WTC11 (cell line): ENCODE measurements at places on chromosomes 4 and X. TPM values are rescaled to one million over a fixed set of nuclear protein-coding genes. Genes with fewer than 3 reads are reported as not detected.

The RPS6KA6 gene
- 13.1 to 14.8 TPM (median 13.3 TPM) in 3 replicates for total RNA-seq

The SPANXC gene
- not detected in 3 replicates for total RNA-seq

The CD38 gene
- 0.17 to 0.39 TPM (median 0.37 TPM) in 3 replicates for total RNA-seq

The VEGFC gene
- 0.61 to 1.1 TPM (median 0.71 TPM) in 3 replicates for total RNA-seq

The TLL1 gene
- total RNA-seq: 0.46 to 0.98 TPM (median 0.63 TPM) in 3 replicates

The P2RY4 gene
- total RNA-seq: 0.11 to 0.16 TPM in 2 of 3 replicates, not detected in the other

DNA sequence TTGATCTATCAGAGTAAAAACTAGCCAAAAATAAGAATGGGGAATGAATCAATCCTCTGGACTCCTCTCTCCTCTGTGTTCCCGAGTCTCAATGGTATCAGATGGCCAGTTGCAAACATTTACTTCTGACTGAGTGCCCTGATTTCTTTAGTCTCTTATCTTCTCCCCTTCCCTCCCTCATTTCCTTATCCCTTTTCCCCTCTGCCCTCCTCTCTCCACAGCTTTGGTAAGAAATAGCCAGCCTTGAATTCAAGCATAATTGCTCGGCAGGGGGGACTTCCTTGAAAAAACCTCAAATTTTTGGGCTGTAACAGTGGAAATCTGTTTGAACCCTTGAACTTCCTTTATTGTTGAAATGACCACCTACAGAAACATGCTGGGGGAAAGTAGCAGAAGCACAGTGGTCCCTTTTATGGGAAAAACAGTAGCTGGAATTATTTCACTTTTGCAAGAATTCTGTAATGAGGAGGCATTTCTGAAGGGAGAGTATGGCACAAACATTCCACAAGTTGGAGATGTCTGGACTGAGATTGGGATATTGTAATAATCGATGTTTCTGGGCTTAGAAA is 40.3 kb downstream of the NHS start:
- H3K4me3 ChIP-seq: peak overlapping the region; percentile 35
- H3K4me1 ChIP-seq: peaks cover 53% of the 10 kb centered on the region
- no peaks in the 10 kb centered on the region for H3K36me3 ChIP-seq
- no peaks in the 10 kb centered on the region; the same call in 1 of the 2 replicates for H3K27me3 ChIP-seq
- H3K27ac ChIP-seq: peak overlapping the region; percentile 54; the same call in 1 of the 2 replicates

DNA sequence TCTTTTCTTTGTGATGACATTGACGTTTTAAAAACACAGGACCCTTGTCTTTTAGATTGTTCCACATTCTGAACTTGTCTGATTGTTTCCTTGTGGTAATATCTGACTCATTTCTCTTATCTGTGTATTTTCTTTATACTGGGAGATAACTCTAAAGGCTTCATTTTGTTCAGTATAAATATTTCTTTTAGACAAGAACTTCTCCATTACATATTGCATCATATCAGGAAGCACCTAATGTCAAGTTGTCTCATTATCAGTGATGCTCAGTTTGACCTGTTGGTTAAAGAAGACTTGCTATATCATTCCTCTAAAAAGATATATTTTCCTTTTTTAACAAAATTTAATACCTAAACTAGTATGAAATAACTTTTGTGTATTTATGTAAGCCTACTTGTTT is 152.3 kb upstream of the BMP3 start:
- no peak for DNase-seq
- H3K27ac ChIP-seq: no peak overlapping the region
- H3K4me1 ChIP-seq: peaks cover 5% of the 10 kb centered on the region
- no peaks in the 10 kb centered on the region; the same call in 1 of the 2 replicates for H3K27me3 ChIP-seq

DNA sequence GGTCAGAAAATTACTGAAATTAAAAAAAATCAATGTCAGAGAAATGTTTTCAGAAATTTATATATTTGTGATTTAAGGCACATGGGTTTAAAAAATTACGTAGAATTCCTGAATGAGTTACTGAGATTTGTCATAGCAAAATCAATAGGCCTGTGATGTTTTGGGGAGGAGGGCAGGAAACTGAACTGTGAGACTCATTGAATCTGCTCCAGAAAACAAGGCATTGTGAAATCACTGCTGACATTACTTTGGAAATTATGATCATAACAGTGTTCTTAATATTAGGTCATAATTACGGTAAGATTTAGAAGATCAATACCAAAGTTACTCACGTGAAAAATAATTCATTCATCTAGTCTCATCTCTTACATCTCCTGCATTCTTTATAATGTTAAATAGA is 5.3 kb downstream of the FGF5 start:
- no peaks in the 10 kb centered on the region for H3K36me3 ChIP-seq
- no peak overlapping the region for H3K27ac ChIP-seq
- H3K27me3 ChIP-seq: peaks cover 64% of the 10 kb centered on the region

- no peaks in the 10 kb centered on the region for H3K4me1 ChIP-seq
- H3K4me3 ChIP-seq: no peak overlapping the region
- H3K27ac ChIP-seq: no peak overlapping the region
- no peaks in the 10 kb centered on the region for H3K36me3 ChIP-seq
Measured at GRCh38 chrX:30521440-30522182, 56.0 kb downstream of the TASL start.

DNA sequence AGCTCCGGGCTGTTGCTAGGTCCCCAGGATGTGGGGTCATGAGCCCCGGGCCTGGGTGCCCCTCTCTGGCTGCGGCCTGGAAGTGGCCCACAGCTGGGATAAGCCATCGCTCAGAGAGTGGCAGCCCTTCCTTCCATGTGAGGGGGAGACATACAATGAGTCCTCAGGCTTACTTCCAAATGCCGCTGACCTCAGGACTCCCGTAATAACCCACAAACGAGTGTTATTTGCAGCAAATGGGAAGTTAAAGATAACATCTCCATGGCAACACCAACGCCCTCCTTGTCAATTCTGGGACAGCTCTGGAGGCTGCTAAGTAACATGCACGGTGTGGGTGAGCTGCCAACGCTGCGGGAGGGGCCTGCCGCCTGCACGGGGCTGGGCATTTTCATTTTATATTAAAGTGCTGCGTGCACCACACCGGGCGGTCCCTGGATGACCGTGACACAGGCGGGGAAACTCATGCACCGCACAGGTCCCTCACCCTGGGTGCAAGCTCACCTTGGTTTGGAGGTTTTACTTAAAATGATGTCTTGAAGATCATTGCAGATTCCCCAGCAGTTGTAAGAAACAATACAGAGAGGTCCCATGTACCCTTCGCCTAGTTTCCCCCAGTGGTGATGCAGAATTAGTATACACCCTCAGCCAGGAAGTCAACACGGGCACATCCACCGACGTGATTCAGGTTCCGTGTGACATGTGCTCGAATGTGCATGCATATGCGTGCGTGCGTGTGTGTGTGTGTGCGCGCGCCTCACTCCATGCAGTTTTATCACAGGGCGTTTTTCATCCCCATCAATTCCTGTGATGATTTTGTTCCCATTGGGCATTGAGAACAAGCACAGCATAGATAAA is 79.4 kb downstream of the ABLIM2 start:
- no peak overlapping the region for H3K27ac ChIP-seq
- H3K36me3 ChIP-seq: no peaks in the 10 kb centered on the region
- no peak for DNase-seq
- no peak overlapping the region for H3K4me3 ChIP-seq

GRCh38 chr4:185729391-185729804 is 82.6 kb downstream of the SORBS2 start:
- no peak for DNase-seq
- peaks cover 32% of the 10 kb centered on the region for H3K4me1 ChIP-seq
- peak overlapping the region; percentile 81 for H3K27ac ChIP-seq
- no peak overlapping the region for H3K4me3 ChIP-seq
- H3K27me3 ChIP-seq: no peaks in the 10 kb centered on the region

- peaks cover 12% of the 10 kb centered on the region for H3K36me3 ChIP-seq
- H3K4me1 ChIP-seq: peaks cover 19% of the 10 kb centered on the region
- H3K4me3 ChIP-seq: no peak overlapping the region
- H3K27me3 ChIP-seq: no peaks in the 10 kb centered on the region; the same call in 1 of the 2 replicates
- no peak for DNase-seq
- H3K27ac ChIP-seq: no peak overlapping the region
Measured at GRCh38 chr4:122747883-122748282, 15.4 kb downstream of the BBS12 start.

DNA sequence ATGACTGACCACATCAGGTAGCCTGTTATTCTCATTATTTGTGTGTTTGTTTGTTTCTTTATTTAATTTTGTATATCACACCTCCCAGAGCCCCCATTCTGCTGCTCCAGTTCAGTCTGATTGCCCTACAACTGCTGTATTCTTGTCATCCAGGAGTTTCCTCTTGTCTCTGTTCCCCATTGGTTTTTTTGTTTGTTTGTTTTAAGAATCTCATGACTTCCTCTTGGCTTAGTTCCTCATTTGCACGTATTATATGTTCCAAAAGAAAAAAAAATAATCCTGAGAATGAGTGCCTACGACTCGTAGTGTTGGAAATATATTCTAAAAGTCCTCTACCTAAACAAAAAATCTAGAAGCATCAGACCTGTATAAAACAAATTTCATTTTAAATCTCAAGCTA is 142.3 kb upstream of the SLIT2 start:
- H3K4me1 ChIP-seq: no peaks in the 10 kb centered on the region
- no peak overlapping the region for H3K27ac ChIP-seq
- H3K27me3 ChIP-seq: no peaks in the 10 kb centered on the region
- DNase-seq: no peak
- no peak overlapping the region for H3K4me3 ChIP-seq
- H3K36me3 ChIP-seq: no peaks in the 10 kb centered on the region

DNA sequence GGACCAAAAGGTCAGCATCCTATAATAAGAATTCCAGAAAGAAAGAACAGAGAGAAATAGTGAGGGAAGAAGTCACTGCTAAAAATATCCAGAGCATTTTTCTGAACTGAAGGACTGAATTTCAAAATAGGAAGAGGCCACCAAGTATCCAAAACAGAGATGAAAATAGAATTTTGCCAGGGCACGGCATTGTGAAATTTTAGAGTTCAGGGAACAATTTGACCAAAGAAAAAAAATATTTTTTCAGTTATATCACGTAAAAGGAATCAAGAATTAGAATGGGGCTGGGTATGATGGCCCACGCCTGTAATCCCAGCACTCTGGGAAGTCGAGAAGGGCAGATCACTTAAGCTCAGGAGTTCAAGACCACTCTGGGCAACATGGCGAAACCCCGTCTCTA is 65.4 kb downstream of the FGFBP1 start:
- no peak overlapping the region for H3K4me3 ChIP-seq
- peaks cover 9% of the 10 kb centered on the region for H3K36me3 ChIP-seq
- no peak overlapping the region for H3K27ac ChIP-seq
- no peaks in the 10 kb centered on the region for H3K4me1 ChIP-seq
- no peak for DNase-seq

GRCh38 chr4:124964251-124964650 is 251.7 kb upstream of the ANKRD50 start:
- H3K4me3 ChIP-seq: no peak overlapping the region
- DNase-seq: no peak
- peaks cover 7% of the 10 kb centered on the region; the same call in 1 of the 2 replicates for H3K27me3 ChIP-seq
- no peak overlapping the region for H3K27ac ChIP-seq
- no peaks in the 10 kb centered on the region for H3K4me1 ChIP-seq

DNA sequence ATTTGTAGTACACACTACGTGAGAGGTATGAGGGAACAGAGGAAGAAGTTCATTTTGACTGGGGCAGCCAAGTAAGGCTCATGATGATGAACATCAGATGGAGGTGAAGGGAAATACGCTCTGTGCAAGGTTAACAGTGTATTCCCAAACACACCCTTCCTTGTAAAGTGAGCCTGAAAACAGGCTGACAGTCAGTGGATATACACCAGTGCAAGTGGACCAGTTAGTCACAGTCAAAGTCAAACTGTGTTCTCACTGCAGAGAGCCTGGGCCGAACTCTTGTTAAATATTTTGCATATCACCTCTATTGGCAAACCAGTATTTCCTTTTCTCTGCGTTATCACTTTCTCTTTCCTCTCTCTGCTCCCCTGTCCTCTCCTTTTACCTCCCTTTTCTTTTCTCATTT is 23.4 kb upstream of the RHOH start:
- 0 out of 2 replicates have a peak overlapping the region, but pooled peaks have one; percentile 35 for H3K27ac ChIP-seq
- no peak for DNase-seq
- H3K36me3 ChIP-seq: no peaks in the 10 kb centered on the region
- H3K4me3 ChIP-seq: no peak overlapping the region
- H3K27me3 ChIP-seq: no peaks in the 10 kb centered on the region
- peaks cover 22% of the 10 kb centered on the region for H3K4me1 ChIP-seq

DNA sequence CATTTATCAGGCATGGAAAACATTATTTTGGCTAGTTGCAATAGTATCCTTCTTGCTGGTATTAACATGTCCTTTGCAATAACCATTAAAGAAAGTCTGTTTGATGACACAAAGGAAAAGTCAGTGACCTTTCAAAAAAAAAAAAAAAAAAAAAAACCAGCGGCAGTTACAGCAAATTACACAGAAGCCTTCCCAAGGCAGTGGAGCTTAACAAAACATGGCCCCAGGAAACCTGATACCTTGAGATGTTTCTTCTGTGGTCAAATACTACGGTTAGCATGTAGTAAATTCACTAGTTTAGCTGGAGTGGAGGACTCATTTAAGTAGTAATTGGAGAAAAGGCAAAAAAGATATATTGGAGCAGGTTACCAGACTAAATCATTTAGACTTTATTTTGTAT is 359.1 kb downstream of the DACH2 start:
- H3K4me3 ChIP-seq: no peak overlapping the region
- no peak overlapping the region for H3K27ac ChIP-seq
- no peak for DNase-seq
- H3K27me3 ChIP-seq: no peaks in the 10 kb centered on the region
- H3K4me1 ChIP-seq: peaks cover 8% of the 10 kb centered on the region
- no peaks in the 10 kb centered on the region for H3K36me3 ChIP-seq

DNA sequence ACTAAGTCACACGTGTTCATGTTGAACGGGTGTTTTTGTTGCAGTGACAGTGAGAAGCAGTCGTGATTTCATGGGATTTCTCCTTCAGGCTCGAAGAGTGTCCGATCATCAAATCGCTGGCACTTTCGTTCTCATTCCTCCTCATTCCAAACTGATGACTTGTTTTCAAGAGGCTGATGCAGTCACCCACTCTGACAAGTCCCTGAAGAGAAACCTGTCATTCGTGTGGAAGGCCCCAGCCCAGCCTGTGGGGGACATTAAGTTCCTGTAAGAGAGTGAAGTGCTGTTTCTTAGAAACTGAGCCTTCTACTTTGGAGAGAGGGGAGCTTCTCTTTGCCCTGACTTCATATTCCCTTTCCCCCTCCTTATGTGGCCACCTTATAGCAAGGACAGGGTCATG is 8.0 kb downstream of the REELD1 start:
- H3K4me3 ChIP-seq: no peak overlapping the region
- H3K27ac ChIP-seq: no peak overlapping the region
- no peaks in the 10 kb centered on the region for H3K4me1 ChIP-seq
- H3K36me3 ChIP-seq: no peaks in the 10 kb centered on the region
